ENCODE measurements at places on chromosomes 6 and 20.

GRCh38 chr6:104956731-104957294, at the start of gene LIN28B:
LIN28B (plus strand) TSS chr6:104957107; CDS start chr6:104957251, 144 bp downstream.
- no peak for DNase-seq

DNA sequence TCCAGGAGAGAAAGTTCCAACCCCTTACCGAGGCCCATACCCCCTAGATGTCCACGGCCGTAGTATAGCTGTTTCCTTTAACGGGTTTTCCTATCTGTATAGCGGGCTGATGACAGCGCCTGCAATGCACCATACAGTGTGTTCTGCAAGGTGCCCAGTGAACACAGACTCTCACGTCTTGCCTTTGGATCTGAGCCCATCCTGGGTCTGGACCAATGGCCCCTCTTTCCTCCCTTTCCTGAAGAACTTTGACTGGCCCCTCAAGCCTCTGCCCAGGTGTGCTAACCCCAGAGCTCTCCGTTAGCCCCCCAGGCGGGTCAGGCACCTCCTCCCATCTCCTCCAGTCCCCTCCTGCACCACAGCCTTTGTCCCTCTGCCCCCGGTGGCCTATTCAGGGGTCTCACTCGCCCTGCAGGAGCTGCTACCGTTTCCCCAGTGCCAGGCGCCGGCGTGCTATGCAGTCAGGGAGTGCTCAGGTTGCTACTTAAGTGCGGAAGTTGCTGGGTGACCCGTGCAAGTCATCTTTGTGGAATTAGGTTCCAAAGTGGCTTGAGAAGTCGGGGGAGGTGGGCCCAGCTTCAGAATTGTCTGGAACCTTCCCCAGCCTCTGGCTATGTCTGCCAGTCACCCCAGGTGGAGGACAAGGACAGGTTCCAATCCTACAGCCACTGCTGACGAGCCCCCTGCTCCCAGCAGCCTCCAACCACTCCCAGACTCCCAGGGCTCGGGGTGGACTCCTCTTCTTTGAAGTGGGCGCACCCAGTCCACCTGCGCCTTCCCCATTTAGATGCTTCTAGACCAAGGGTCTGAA, 35.0 kb upstream of the ZBP1 start:
- no peak for DNase-seq

- DNase-seq = no peak
Measured at GRCh38 chr6:29474996-29475395, 12.8 kb downstream of the MAS1L start.

GRCh38 chr6:111850295-111850937, 22.8 kb downstream of the FYN start:
- DNase-seq = no peak

GRCh38 chr6:111356551-111356950, 126.5 kb downstream of the REV3L start:
- no peak for DNase-seq

GRCh38 chr6:156658186-156658965, 118.8 kb upstream of the ARID1B start:
- DNase-seq = no peak

DNA sequence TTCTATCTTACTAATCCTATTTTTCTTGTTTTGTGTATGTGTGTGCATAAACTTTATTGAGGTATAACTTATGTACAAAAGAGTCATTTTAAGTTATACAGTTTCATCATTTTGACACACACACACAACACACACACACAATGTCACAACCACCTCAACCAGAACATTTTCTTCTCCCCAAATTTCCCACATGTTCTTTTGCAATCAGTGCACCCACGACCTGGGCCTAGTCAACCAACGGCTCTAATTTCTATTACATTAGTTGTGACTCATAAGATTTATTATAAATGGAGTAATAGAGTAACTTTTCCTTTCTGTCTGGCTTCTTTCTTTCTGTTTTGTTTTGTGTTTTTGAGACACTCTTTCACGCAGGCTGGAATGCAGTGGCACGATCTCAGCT, 9.8 kb upstream of the POM121L2 start:
- no peak for DNase-seq

DNA sequence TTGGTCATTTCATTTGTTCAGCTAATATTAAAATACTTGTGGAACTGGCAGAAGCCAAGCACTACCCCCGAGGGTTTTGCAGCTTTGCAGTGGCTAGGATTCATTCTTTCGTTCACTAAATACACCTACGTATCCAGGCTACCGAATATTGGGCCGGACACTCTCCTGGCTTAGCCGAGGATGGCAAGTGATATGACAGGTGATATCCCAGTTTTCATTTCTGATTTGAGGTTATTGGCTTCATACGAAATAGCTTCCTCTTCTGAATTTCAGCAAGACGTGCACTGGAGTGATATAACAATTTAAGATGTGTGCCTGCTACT, 536 bp upstream of the MTFR2 start:
- no peak for DNase-seq

DNA sequence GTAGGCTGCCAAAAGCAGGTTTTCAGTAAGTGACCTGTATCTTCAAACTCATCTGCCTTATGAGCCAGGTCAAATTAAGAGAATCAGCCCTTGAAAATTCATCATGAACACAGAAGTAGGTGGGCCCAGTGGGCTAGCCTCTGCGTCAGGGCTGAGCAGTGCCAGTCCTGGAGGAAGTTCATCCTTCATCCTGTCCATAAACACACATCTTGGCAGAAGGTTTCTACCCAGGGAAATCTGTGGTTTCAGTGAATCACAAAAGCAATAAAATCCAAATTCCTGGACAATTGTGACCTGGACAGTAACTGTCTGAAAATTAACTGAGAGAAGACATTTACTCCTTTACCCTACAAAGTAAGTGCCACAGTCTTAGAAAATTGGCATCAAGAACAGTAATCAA, 72.4 kb downstream of the ATG5 start:
- no peak for DNase-seq

Measured in activated T-cell treated with anti-CD3 and anti-CD28 coated beads for 4 hours (primary cell).